ENCODE measurements at places on chromosomes 12 and 14.

DNA sequence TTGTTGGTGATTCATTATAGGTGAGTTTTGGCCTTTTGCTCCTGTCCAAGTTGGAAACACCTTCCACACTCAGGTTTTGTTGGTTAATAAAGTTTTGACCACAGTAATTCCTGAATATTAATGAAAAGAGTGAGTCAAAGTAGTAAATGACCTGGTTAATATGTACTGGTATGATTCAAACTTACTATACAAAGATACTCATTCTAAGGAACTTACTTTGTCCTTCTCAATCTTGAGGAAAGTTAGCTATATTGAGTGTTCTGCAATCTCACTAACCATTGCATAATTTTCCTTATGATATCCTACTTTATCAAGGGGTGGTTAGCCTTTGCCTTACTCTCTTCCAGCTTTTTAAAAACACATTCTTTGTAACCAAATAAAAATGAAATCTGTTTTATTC is 20.9 kb upstream of the HECTD1 start:
- DNase-seq, result no peak
- no peak overlapping the region for H3K27ac ChIP-seq
- H3K4me1 ChIP-seq, result no peaks in the 10 kb centered on the region
- no peak overlapping the region for H3K4me3 ChIP-seq
- H3K36me3 ChIP-seq, result no peaks in the 10 kb centered on the region

- H3K4me1 ChIP-seq, result peaks cover 22% of the 10 kb centered on the region
- no peak overlapping the region for H3K27ac ChIP-seq
- H3K36me3 ChIP-seq, result peaks cover 20% of the 10 kb centered on the region
- no peaks in the 10 kb centered on the region for H3K27me3 ChIP-seq
- DNase-seq, result no peak
These were observed 148.0 kb upstream of the FOXN3 start for GRCh38 chr14:89564989-89565388.

DNA sequence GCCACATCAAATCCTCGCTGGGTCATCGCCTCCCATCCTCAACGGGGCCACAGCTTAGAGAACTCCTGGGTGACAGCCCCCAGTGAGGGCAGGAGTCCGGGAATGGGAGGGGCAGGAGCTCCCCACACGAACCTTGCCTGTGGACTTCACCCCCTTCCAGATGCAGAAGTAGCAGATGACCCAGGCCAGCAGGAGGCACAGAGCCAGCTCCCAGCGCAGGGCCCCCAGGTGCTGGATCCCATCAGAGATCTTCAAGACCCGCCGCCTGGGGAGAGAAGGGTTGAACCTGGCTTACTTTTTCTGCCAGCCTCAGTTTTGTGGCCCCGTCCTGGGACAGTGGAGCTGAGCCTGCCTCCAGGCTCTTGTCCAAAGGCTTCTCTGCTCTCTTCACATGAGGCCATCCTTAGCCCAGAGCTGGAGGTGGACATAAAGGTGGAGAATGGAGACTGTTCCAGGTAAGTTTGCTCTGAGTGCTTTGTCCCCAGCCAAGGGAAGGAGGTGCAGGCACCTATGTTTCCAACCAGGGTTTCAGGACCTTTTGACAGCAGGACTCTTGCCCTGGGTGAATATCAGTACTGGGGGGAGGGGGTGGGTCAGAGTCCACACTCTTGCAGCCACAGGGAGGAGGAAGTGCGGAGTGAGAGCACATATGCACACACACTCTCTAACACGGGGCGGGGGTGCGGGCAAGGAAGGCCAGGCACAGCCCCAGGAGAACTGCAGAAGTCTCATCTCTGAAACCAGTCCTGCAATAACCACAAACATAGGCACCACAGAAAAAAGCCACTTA is 23.3 kb upstream of the SLC6A12 start:
- peaks cover 22% of the 10 kb centered on the region for H3K36me3 ChIP-seq
- no peak overlapping the region for H3K4me3 ChIP-seq
- H3K4me1 ChIP-seq, result no peaks in the 10 kb centered on the region
- DNase-seq, result peak; percentile 53

- H3K4me1 ChIP-seq, result peaks cover 14% of the 10 kb centered on the region
- DNase-seq, result no peak
- H3K4me3 ChIP-seq, result peak overlapping the region; percentile 72
- H3K36me3 ChIP-seq, result no peaks in the 10 kb centered on the region
- peak overlapping the region; percentile 60 for H3K27ac ChIP-seq
These were observed 5.0 kb downstream of the CELA1 start for GRCh38 chr12:51341251-51342007.

- no peak overlapping the region for H3K27ac ChIP-seq
- H3K27me3 ChIP-seq, result peaks cover 32% of the 10 kb centered on the region
- peak; percentile 76 for DNase-seq
- no peak overlapping the region for H3K4me3 ChIP-seq
- H3K36me3 ChIP-seq, result no peaks in the 10 kb centered on the region
- no peaks in the 10 kb centered on the region for H3K4me1 ChIP-seq
These were observed 51.3 kb downstream of the CPSF6 start for GRCh38 chr12:69290545-69291277.

DNA sequence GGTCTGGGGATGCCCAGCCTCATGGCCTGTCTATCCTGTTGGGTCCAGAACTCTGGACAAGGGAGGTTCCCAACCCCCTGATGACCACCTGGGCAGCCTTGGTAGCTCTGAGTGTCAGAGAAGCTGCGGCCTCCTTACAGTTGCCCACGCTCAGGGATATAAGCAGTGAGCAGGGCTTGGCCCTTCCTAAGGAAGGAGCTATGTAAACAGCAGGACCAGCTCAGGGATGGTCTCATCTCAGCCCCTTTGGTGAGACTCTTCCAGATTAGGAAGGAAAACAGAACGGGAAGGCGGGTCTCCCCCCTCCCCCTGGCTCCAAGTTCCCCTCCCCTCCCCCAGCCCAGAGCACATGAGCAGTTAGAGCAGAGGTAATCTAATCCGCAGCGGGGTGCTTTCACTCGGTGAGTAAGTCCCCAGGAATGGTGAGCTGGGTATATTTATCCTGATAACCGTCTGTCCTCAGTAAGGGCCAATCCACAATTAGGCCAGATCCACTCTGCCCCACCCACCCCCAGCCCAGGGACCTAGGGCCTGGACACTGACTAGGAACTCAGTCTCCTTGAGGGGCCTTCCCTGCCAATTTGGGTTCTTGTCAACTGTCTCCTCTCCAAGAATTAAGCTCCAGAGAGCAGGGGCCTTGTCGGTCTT is 29.5 kb upstream of the RPLP0 start:
- H3K4me1 ChIP-seq, result peaks cover 68% of the 10 kb centered on the region
- no peak for DNase-seq
- peak overlapping the region; percentile 85 for H3K4me3 ChIP-seq
- no peaks in the 10 kb centered on the region for H3K27me3 ChIP-seq

DNA sequence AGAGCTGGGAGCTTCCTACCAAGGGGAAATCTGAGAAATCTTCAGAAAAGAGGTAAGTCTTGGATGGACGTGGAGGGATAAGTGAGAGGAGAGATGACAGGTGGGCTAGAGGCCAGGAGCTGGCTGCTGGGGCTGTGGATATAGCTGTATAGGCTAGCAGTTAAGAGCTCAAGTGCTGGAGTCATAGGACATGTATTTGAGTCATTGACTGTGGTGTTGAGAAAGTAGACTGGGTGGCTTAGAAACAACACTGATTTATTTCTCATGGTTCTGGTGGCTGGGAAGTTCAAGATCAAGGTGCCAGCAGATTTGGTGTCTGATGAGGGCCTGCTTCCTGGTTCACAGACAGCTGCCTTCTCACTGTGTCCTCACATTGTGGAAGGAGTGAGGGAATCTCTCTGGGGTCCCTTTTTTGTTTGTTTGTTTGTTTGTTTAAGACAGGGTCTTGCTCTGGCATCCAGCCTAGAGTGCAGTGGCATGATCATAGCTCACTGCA is 151.1 kb upstream of the FUT8 start:
- peaks cover 24% of the 10 kb centered on the region for H3K4me1 ChIP-seq
